ENCODE measurements at places on chromosomes 2 and 18.

- DNase-seq, result no peak
These were observed 1.4 kb downstream of the TOGARAM2 start for GRCh38 chr2:28982381-28982950.

GRCh38 chr2:114368705-114369104 is 73.7 kb upstream of the DPP10 start:
- no peak for DNase-seq

- DNase-seq, result no peak
These were observed 26.9 kb upstream of the INSIG2 start for GRCh38 chr2:118061135-118061955.

- no peak for DNase-seq
These were observed 682.0 kb upstream of the ID2 start for GRCh38 chr2:7999683-8000476.

GRCh38 chr2:103153580-103154284 is 391.9 kb downstream of the TMEM182 start:
- DNase-seq, result no peak

DNA sequence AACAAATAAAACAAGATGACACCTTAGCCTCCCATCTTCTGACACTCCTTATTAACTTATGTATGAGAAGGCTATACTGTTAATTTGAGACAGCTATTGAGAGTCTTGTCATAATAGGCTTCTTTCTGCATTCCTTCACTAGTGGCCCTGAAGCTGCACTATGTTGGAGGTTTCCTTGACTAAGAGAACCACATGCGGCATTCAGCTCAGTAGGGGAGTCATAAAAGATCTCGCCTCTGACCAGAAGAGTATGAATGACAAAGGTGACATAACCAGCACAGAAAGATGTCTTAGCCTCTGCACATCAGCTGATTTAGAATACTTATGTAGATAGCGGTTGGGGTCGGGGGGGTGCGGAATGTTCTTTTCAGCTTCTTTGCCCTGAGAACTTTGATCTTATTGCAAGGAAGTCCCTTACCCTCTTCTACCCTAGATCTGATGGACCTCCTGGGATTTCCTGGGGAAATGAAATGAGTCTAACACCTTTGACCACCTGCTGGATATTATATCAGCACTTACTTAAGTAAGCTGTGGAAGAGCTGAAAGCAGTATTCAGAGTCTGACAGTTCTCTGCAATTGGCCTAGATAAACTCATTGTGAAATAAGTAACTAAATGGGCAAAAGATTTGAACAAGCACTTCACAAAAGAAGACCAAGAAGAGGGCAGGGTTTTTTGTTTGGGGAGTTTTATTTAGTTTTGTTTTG is 24.2 kb downstream of the RBM45 start:
- DNase-seq, result no peak

- DNase-seq, result no peak
These were observed 22.8 kb downstream of the NPC1 start for GRCh38 chr18:23563377-23564043.

DNA sequence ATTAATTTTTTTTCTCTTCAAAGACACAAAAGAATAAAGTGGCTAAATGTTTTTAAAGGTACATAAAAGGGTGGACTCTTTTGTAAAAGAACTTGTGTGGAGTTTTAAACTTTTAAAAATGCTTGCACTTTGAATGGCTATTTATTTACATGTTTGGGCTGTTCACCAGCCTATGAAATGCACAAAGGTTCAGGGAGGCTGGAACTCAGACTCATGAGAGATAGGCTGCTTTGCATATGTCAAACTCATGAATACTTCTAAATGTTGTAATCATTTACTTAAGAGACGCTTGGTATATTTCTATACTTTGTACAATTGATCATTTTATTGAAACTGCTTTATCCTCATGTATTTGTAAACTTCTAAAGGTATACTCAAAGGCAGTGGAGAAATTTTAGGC is 79.9 kb downstream of the ZEB2 start:
- no peak for DNase-seq
